ENCODE measurements at places on chromosomes 7 and 10.
A peak's percentile ranks its signal among the peaks of the same experiment; 100 is the strongest.

DNA sequence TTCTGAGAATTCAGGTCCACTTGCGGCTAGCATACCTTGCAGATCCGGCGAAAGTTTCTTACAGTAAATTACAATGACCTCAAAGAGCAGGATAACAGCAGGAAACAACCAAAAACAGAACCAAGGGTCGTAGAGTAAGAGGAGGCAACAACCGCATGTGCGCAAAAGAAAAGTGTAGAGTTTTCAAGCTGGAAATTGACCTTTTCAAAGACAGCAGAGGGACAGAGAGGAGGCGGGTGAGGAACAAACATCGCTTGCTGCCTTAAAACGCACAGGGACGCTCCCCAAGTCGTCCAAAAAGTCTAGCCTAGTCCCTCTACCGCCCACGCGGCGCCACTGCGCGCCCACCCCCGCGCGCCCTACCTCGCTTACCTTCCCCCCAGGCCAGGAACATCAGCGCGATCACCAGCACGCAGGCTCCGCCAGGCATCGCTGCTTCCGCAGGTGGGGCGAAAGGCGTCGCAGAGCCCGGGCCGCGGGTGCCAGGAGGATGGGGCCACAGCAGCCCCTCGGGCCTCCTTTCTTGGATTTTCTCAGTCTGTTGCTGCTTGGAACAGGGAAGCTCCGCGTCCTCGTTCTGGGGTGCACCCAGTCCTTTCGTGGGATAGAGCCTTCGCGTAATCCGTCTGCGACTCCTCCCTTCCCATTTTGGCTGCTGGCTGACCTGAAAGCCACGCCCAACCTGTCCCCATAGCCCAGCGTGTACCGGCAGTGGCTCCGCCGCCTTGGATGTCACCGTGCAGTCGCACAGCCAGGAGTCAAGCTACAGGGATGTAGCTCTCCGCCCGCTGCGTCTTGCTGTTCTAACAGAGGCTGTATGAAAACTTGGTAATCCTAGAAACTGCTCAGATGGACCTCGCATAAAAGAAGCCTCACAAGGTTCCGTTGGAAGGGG, at the start of gene VWDE:
Gene VWDE (minus strand): TSS at position 579 of the 895 bp plus-strand sequence. CDS start 149 bp downstream, at position 430.
- DNase-seq, result peak; percentile 3

DNA sequence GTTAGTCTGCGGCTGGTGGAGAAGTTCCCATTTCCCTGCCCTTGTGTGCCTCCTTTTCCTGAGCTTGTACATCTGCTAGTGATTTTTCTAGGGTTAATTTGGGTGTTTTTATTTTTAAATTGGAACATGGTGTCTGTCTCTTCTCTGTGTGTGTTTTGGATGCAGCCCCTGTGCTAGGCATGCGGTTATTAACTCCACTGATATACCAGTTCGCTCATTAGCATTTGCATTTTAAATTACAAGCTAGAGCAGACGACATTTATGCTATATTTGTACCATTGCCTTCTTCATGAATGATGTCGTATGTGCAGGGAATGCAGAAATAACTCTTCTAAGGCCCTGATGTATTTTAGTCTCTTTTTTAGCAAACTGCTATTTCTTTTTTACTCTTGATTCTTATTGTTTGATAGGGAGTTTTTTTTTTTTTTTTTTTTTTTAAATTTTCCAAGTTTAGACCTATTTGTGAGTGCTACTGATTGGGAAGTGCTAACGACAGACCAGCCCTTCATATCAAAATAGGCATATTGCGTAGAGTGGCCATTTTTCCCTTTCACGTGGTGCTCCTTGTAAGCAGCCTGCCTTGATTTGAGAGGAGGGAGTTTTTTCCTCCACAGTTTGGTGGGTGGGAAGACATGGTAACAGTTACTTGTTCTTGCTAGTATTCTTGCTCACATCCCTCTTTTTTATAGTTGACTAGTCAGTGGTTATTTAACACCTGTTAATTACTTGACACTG, 89.6 kb downstream of the LRRC4 start:
- no peak for DNase-seq

DNA sequence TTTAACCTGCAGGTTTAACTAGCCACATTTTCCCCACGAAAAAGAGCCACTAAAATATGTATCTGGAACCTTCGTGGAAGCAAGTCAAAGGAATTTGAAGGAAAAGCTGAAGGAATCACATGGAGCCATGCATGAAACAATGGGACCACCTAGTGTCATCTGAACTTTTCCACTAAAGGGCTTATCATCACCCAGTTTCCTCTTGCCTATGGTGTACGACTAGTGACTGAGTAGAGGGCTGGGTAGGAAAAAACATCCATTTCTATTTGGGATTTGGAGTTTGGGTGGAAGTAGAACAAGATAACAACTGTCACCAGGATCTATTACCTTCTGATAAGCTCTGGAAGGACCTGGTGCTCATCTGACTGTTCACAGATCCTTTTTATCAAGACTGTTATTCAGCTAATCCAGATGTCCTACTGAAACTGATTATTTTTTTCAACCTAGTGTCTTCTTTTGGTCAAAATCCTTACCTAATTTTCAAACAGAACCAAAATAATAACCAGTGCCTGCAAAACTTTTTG, 153.2 kb upstream of the COL1A2 start:
- DNase-seq, result no peak

DNA sequence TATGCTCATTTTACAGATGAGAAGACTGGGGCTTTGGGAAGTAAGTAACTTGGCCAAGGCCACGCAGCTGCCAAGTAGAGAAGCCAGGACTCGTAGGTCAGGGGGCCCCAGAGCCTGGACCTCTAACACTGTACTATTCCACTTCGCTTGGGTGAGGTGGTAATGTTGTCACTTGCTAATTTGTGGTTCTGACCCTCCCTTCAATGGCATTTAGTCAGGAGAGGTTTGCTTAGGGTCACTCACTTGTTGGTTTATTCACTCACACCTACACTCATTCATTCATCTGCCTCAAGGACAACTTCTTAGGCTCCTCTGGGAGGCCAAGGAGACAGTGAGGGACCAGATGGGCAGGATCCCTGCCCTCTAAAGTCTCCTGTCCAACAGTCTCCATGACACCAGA, 21.3 kb downstream of the BTBD16 start:
- DNase-seq, result no peak

GRCh38 chr10:76885816-76886215, 751.8 kb downstream of the KCNMA1 start:
- DNase-seq, result no peak

DNA sequence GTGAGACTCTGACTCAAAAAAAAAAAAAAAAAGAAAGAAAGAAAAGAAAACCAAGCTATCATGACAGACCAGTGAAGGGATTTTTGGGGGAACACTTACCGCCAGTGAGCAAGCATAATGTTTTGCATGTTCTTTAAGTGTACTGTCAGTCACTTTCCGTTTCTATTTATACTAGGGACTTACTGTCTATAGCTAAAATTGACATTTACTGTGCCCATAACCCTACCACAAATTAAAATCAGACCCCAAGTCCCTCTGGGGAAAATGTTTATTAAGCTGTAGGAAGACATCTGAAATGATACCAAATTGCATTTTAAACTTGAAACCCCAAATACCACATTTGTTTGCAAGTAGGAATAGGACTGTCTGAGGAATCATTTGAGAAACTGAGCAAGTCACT, 252.8 kb downstream of the TRIL start:
- DNase-seq, result peak; percentile 43

- no peak for DNase-seq
Measured at GRCh38 chr7:154423231-154423630, 371.0 kb downstream of the DPP6 start.

- DNase-seq, result no peak
Measured at GRCh38 chr7:36605261-36606051, 118.8 kb downstream of the AOAH start.

DNA sequence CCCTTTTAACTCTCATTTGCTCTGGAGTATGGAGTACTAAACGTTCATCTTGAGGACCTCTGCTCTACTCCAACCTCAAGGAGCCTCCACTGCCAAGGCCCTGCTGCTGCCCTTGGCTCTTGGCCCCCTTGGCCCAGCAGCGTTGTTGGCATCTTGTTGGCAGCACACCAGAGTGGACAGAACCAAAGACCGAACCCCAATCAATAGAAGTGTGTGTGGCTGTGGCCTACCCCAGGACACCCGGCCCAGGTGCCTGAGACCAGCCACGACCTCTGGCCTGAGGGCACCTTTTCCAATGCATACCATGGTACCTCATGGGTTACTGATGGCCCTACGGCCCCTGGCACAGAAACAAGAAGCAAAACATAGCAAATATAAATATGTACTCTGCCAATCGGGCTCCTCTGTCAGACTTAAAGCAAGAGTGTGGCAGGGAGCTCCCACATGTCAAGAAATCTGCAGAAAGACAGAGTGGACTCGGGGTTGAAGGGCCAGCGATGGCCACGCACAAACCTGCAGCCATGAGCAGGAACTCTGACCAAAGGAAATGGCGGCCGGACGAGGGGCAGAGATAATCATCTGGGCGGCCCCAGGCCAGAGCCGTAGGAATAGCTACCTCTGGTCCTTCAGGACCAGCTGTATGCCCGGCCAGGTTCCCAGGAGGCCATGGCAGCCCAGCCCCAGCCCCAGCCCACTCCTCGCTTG, 2.9 kb downstream of the NPC1L1 start:
- DNase-seq, result no peak

GRCh38 chr7:81704595-81704994, 65.3 kb downstream of the HGF start:
- no peak for DNase-seq

DNA sequence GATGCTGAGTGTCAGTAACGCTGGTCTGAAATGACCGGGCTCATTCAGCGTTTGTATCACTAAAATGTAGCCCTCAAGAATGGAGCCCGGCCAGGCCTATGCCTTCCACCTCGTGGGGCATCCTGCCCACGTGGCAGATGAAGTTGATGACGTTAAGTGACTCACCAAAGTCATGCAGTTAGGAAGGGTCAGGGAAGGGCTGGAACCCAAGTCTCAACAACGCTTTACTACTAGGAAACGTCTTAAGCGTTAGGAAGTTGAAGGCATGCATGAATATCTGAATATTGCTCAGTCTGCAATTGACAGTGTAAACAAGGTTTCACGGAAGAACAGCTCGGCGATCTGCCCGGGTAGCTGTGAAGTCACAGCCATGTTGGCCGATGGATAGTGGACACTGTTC, 14.0 kb upstream of the UBE3C start:
- DNase-seq, result no peak

GRCh38 chr7:126803990-126804389, 448.8 kb downstream of the GRM8 start:
- DNase-seq, result no peak

GRCh38 chr10:29756451-29756850, 121.7 kb upstream of the SVIL start:
- no peak for DNase-seq

- peak; percentile 71 for DNase-seq
Measured at GRCh38 chr10:78577712-78578111, 491.1 kb upstream of the ZMIZ1 start.

DNA sequence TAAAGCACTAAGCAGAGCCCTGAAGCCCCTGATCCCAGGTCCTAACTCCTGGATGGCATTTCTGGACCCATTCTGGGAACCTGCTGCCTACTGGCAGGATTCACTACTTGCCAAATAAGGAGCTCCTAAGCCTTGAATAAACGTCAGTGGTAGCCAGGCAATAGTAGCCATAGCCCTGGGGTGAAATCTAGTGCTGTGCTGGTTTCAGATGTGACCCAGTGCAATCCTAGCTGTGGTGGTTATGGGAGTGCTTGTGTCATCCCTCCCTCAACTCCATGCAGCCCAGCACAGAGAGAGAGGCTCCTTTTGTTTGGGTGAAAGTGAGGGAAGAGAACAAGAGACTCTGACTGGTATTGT, 43.7 kb downstream of the PCLO start:
- DNase-seq, result no peak

DNA sequence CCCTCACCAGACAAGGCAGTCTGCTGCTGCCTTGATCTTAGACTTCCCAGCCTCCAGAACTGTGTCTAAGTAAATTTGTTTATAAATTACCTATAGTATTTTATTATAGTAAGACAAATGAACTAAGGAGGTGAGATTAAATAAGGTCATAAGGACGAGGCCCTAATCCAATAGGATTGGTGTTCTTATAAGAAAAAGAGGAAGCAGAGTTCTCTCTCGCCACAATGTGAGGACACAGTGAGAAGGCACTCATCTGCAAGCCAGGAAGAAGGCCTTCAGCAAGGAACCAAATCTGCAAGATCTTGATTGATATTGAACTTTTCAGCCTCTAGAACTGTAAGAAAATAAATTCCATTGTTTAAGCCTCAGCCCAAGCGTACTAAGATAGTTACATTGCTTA, 6.1 kb upstream of the ZNF438 start:
- no peak for DNase-seq

DNA sequence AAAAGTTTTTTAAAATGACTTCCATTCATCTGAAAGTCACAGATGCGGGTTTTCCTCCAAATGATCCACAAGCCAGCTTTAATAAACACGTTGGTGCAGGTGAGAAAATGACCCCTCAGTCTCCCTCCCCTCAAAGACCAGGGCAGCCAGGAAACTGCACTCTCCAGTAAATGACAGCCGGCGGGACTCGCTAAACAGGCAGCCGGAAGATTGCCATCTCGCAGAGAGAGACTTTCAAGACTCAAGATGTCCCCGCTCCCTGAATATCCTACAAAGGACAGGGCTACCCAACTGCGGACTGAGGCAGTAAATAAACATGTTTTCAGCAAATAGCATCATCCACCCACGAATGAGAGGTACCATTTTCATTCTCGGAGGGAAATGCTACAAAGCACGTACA, 116.8 kb downstream of the DIP2C start:
- no peak for DNase-seq

GRCh38 chr10:94264085-94264484, 98.7 kb downstream of the NOC3L start:
- no peak for DNase-seq

GRCh38 chr7:47587351-47587750, 5.4 kb upstream of the TNS3 start:
- DNase-seq, result peak; percentile 77

DNA sequence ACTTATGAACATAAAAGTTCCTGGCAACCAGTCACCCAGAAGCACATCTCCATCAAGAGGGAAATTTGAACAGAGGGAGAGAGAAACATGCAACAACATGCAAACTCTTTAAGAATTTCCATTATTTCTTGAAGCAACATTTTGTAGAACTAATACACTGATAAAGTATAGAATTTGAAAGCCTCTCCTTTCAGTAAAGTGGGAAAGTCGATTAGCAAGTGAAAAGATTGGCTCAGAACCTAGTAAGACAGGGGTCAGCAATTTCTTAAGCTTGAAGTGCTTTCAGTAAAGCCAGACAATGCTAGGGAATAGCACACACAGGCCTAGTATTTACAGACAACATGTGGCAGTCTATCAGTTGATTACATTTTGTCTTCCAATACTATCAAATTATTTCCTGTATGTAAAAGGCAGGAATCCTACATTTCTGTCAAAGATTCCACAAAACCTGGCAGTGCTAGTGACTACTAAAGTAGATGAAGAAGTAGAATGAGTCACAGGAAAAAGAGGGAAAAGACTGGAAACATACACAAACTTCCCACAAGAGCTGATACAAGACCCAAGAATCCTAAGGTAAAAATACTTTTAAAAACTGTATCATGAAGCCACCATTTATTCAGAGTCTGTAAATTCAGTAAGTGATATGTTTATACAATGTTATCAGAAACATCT, 25.2 kb downstream of the DNAJC1 start:
- no peak for DNase-seq

- peak; percentile 37 for DNase-seq
Measured at GRCh38 chr7:19121977-19122588, 4.6 kb upstream of the TWIST1 start.

GRCh38 chr7:36289833-36290661, 99.6 kb upstream of the ANLN start:
- no peak for DNase-seq
